ENCODE measurements at places on chromosomes 3 and 15.
A peak's percentile ranks its signal among the peaks of the same experiment; 100 is the strongest.

GRCh38 chr3:19284974-19285373 lies 136.7 kb downstream of the KCNH8 start:
- no peak for DNase-seq

- no peak for DNase-seq
These were observed 775.2 kb upstream of the GOLIM4 start for GRCh38 chr3:168870892-168871291.

DNA sequence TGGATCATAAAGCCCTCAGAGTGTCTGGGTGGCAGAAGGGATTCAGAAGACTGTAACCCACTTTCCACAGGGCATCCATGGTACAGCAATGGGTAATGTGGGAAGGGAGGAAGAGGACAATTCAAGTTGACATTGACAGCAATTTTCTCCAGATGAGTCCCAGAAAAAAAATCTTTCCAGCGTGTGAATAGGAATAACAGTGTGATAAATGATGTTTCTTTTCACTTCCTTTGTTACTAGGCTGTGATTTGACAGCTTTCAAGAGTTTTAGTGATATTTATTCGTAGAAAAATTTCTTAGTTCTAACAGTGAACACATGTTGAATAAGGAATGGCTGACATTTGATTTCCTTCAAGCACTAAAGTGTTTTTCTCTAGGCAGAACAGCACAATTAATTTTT lies 186.4 kb downstream of the CADPS start:
- DNase-seq: no peak

DNA sequence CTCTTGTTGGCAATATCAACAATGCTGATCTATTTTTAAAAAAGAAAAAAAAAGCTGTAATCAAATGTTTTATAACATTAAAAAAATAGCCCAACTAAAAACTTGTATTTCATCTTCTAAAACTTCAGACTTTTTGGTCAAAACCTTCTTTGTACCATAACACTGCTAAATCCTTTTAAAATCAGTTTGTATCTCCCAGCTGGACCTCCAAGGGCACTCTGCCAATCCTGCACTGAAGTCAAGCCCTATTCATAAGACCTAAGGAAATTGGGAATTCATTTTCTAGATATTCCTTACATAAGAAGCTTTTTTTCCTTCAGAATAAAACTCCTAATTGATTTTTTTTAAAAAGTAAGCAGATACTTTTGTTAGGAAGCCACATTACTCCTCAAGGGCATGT lies 38.2 kb upstream of the HCLS1 start:
- DNase-seq: no peak

- no peak for DNase-seq
These were observed 245.2 kb downstream of the TLE3 start for GRCh38 chr15:69852482-69852881.

- DNase-seq: no peak
These were observed 58.6 kb downstream of the WWTR1 start for GRCh38 chr3:149599236-149599635.

- peak; percentile 62 for DNase-seq
These were observed 108.4 kb downstream of the OXNAD1 start for GRCh38 chr3:16373341-16373946.

DNA sequence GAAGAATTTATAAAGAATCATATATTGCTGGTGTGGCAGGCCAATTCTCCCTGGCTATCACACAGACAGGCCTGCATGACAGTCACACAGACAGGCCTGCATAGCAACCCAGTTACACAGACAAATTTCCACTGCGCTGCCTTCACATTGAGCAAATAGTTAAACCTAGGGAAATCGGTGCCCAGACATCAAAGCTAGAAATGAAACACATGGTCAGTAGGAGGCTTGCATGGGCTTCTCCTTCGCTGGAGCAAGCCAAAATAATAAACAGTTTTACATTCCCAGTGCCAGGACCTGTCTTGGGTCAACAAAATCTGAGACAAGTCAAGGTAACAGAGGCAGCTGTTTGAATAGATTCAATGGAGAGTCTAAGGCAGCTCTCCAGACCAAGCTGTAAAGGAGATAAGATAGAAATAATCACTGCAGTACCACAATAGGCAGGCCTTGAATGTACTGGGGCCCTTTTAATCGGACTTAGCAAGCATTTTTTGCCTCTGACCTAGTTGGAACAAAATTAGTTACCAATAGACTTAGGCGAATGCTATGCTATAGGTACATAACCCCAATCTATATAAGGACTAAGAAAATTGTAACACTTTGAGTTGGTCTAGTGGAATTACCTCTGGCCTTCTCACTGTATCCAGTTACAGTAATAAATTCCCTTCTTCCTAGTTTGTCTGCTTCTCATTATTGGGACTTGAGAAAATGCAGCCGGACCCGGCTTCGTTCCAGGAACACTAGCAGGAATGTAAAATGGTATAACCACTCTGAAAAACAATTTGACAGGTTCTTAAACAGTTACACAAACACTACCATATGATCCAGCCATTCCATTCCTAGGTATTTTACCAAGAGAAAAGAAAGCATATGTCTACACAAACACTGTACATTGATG lies 274.7 kb upstream of the UBE2E2 start:
- no peak for DNase-seq

GRCh38 chr3:66115858-66116654 lies 77.3 kb upstream of the MAGI1 start:
- no peak for DNase-seq

- no peak for DNase-seq
These were observed 13.9 kb downstream of the NUP210 start for GRCh38 chr3:13406190-13406589.

GRCh38 chr3:174775603-174776002 lies 83.5 kb upstream of the NAALADL2 start:
- DNase-seq: no peak

DNA sequence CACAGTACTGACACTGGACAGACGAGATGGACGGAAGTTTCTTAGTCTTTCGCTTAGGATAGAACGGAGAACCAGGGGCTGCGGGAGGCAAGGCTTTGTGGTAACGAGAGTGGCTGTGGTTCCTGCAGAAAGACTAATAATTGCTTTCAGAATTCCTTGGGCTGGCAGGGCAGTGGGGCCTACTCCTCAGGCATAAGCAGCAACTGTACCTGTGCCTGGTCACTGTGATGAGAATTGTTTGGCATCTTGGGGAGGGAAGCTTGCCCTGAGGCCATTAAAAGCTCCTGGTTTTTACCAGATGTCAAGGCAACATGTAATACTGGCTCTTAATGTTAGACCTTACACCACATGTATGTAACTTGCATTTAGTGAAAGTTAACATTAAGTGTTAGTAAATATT lies 7.6 kb downstream of the NIPA2 start:
- DNase-seq: no peak

DNA sequence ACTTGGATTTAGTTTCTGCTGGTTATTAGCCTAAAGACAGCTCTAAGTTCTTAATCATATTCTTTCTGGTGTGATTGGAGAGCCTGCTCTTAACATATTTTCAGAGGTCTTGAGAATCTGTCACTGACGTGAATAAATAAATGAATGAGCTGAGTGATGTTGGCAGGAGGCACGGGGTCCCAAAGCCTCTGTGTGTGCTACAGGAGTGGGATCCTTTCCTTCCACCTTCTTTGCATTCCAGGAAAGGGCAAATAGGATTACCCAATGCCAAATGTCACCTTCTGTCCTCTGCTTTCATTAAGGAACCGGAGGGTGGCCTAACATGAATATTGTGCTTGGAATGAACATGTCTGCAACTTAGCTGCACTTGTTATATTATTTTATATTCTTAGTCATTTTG lies 53.1 kb downstream of the CD47 start:
- DNase-seq: no peak

- no peak for DNase-seq
These were observed 13.0 kb downstream of the HCN4 start for GRCh38 chr15:73355612-73356265.

DNA sequence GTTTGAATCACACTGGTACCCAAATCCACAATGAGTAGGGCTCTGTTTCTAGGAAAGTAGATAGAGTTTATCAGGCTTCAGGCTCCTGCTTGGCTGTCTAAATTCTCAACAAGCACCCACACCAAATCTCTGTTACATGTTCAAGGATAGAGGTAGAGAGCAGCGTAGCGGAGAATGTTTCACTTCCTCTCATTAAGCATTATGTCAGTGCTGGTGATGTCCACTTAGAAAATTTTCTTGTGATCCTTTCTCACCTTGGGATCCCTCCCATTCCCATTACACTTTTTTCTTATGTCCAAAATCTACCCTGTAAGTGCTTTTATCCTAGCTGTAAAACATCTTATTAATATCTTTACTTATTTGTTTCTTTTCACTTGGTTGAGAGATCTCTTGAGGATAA lies 34.7 kb upstream of the GCSAM start:
- DNase-seq: no peak

DNA sequence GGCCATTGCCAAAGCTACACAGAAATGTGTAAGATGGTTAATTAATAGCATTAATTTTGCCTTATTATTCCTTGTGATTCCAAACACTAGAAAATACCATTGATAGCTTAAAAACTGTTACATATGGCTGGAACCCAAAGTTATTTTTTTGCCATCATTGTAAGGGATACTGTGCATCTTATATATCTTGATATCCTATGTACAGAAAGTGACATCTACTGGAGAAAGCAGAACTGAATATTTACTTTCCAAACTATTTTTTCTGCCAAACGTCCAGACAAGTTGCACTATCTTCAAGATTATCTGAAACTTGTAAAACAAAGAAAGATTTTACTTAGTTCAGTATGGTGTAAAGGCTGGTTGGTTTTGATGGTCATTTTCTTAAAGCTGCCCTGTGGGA lies 33.3 kb upstream of the MEIS2 start:
- no peak for DNase-seq

DNA sequence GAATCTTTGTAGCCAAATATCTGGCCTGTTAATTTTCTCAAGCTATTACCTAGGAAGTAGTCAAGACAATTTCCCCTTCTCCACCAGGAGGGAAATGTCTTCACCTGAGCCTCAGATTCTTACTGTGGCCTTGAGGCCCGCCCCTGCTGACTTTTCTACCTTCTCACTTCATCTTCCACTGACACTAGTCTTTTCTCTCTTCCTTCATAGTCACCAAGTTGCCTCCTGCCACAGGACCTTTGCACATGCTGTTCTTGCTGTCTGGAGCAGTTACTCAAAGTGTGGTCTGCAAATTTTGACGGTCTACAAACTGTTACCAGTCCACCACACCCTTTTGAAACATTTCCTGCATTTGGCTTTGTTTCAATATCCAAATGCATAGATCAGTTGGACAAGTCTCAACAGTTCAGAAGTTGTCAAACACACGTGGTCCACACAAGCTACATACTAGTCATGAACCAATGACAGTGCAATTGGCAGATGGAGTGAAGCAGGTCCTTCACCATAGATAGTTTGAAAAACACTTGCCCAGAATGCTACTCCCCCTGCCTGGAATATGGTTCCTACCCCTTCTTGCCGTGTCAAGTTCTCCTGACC lies 100.5 kb downstream of the OSBPL10 start:
- no peak for DNase-seq

DNA sequence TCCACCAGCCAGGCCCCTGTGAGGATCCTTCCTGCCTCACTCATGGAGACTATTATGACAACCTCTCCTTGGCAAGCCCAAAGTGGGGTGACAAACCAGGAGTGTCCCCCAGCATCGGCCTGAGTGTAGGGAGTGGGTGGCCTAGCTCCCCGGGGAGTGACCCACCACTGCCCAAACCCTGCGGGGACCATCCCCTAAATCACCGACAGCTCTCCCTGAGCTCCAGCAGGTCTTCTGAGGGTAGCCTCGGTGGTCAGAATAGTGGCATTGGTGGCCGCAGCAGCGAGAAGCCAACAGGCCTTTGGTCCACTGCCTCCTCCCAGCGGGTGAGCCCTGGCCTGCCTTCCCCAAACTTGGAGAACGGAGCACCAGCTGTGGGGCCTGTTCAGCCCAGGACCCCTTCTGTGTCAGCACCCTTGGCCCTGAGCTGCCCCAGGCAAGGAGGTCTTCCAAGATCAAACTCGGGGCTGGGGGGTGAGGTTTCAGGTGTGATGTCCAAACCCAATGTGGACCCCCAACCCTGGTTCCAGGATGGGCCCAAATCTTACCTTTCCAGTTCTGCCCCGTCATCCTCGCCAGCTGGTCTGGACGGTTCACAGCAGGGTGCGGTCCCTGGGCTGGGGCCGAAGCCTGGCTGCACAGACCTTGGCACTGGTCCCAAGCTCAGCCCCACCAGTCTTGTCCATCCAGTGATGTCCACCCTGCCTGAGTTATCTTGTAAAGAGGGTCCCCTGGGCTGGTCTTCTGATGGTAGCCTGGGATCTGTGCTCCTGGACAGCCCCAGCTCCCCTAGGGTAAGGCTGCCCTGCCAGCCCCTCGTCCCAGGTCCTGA lies 1.0 kb downstream of the LIMD1 start:
- no peak for DNase-seq

GRCh38 chr3:153173758-153174516 lies 11.9 kb downstream of the RAP2B start:
- no peak for DNase-seq

GRCh38 chr3:172040981-172041963 lies 1.9 kb downstream of the FNDC3B start:
- DNase-seq: peak; percentile 32

GRCh38 chr3:22106213-22106896 lies 355.3 kb upstream of the ZNF385D start:
- no peak for DNase-seq

- peak; percentile 1 for DNase-seq
These were observed 115.1 kb upstream of the ARHGEF3 start for GRCh38 chr3:56916716-56917360.

DNA sequence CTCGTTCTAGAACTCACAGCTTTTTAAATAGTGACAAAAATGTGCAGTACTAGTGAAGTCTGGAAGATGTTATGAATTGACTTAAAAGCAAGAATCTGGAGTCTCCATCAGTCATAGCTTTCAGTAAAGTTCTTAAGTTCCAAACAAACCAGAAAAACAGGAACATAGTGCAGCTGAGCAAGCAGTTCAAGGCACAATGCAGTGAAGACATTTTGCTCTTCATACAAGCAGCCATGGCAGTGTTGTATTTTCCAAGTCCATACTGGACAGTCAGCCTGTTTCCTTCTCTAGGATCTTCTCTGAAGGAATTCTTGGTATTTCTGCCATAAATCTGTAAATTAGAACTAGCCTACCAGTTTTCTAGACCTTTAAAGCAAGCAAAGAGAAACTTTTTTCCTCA lies 90.5 kb downstream of the LRRC28 start:
- no peak for DNase-seq

DNA sequence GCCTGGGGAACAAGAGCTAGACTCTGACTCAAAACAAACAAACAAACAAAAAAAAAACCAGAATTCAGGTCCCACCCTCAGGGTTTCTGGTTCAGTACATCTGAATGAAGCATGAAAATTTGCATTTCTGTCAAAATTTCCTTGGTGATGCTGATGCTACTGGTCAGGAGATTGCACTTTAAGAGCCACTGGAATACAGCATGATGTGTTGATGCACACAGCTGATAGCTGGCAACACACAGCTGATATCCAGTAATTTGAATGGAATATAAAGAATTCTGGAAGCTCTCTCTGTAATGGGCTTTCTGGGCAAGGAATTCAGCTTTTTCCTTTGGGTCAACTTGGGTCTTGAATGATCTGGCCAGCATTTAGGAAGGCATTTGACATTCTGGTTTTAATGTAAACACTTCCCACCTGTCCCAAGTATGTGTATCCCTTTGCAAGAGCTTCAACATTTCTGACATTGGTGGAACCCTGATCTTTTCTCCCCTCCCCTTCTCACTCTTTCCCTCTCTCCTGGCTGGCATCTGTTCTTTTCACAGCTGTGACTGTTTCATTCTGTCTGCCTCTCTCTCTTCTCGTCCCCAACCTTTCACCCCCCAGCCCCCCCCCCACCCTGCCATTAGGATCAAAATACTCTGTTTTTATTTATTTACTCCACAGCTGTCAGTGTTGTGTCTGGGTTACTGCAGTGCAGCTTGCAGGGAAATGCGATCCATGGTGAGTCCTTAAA lies 189.5 kb downstream of the TPRG1 start:
- no peak for DNase-seq

- DNase-seq: no peak
These were observed 39.0 kb downstream of the ESYT3 start for GRCh38 chr3:138473391-138473790.

All from inflammatory macrophage treated with lipopolysaccharide for 4 hours (primary cell).